ENCODE measurements at places on chromosomes 1 and 21. TPM values are rescaled to one million over a fixed set of nuclear protein-coding genes. Genes with fewer than 3 reads are reported as not detected.

DNA sequence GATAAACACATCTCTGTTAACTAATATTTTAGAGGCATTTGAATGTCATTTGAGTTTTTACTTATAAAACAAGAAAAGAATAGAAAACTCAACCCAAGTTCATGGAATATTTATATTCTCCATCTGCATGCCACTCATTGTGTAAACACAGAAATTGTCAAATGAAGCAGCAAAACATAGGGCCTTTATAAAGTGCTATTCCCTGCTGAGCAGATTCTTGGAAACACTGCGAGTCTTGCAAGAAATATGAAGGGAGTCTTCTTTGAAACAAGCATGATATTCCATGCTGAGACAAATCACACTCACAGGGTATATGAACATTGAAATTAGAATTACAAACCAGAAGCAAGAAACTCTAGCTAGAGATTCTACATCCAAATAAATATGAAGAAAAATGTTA lies 655.8 kb downstream of the BRINP3 start:
- no peaks in the 10 kb centered on the region for H3K36me3 ChIP-seq
- H3K4me1 ChIP-seq, result no peaks in the 10 kb centered on the region
- H3K27me3 ChIP-seq, result no peaks in the 10 kb centered on the region
- no peak for DNase-seq

- H3K27me3 ChIP-seq, result no peaks in the 10 kb centered on the region
- no peak overlapping the region for H3K27ac ChIP-seq
- H3K4me3 ChIP-seq, result no peak overlapping the region
- H3K36me3 ChIP-seq, result peaks cover 10% of the 10 kb centered on the region
These were observed 20.9 kb downstream of the URB1 start for GRCh38 chr21:32371913-32372314.

- H3K4me1 ChIP-seq, result no peaks in the 10 kb centered on the region
- H3K4me3 ChIP-seq, result no peak overlapping the region
- H3K27ac ChIP-seq, result no peak overlapping the region
- DNase-seq, result no peak
- no peaks in the 10 kb centered on the region for H3K27me3 ChIP-seq
These were observed 650.4 kb upstream of the PRMT6 start for GRCh38 chr1:106406114-106406513.

- no peak for DNase-seq
- no peaks in the 10 kb centered on the region for H3K4me1 ChIP-seq
- no peak overlapping the region for H3K4me3 ChIP-seq
- H3K27ac ChIP-seq, result peak overlapping the region; percentile 49
- H3K27me3 ChIP-seq, result no peaks in the 10 kb centered on the region
These were observed 26.5 kb downstream of the ZNF124 start for GRCh38 chr1:247145279-247145678.

GRCh38 chr1:61936839-61937238 lies 194.6 kb downstream of the PATJ start:
- no peak for DNase-seq
- H3K27me3 ChIP-seq, result no peaks in the 10 kb centered on the region
- no peak overlapping the region for H3K27ac ChIP-seq
- no peak overlapping the region for H3K4me3 ChIP-seq
- peaks cover 2% of the 10 kb centered on the region for H3K4me1 ChIP-seq

DNA sequence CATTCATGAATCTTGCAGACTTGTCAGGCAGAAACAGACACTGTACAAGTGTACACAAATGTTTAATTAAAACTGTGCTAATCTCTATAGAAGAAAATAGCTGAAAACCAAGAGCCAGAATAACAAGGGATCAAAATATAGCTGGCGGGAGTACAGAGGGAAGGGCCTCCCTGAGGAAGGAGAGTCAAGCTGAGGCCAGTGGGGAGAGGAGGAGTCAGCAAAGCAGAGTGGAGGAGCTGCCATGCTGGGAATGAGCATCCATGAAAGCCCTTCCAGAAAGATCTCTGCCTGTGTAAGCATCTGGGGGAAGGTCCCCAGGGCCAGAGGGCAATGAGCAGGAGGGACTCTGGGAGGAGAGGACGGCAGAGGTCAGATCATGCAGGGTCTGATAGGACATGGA lies 15.1 kb downstream of the SLAMF8 start:
- H3K4me1 ChIP-seq, result peaks cover under 1% of the 10 kb centered on the region
- no peak for DNase-seq
- no peaks in the 10 kb centered on the region for H3K36me3 ChIP-seq
- H3K27ac ChIP-seq, result no peak overlapping the region
- H3K4me3 ChIP-seq, result no peak overlapping the region

DNA sequence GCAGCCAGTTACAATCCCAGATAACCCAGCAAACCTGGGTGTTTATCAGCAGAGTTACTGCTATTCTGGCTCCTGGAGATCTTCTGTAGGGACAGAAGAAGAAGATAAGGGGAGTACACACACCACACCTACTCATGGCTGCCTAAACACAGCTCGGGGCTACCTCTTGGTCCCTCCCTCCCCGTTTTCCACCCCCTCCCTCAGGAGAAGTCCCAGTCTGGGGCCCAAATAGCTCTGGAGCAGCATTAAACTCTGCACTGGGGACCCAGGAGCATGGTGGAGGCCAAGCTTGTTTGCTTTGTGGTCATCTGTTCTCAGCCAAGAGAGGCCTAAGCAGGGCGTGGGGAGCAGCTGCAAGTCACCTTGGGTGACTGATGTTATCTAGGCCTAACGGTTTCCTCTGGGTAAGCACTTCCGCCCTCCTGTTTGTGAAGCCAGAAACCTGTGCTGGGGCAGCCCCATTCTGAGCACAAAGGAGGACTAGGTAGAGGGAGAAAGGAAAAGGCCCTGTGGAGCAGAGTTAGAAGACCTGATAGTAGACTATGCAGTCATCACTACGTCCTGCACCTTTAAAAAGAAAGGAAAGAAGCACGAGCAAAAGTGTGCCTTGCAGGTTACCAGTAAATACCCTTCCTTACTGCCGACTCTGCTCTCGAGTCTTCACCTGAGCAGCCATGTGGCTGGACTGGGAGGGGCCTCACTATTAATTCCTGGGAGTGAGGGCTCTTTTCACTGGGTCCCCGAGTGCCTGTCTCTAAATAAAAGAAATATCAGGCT lies 2.0 kb upstream of the RCSD1 start:
- no peak for DNase-seq
- no peak overlapping the region for H3K27ac ChIP-seq
- H3K36me3 ChIP-seq, result no peaks in the 10 kb centered on the region
- H3K27me3 ChIP-seq, result peaks cover 58% of the 10 kb centered on the region
- H3K4me1 ChIP-seq, result peaks cover 4% of the 10 kb centered on the region

DNA sequence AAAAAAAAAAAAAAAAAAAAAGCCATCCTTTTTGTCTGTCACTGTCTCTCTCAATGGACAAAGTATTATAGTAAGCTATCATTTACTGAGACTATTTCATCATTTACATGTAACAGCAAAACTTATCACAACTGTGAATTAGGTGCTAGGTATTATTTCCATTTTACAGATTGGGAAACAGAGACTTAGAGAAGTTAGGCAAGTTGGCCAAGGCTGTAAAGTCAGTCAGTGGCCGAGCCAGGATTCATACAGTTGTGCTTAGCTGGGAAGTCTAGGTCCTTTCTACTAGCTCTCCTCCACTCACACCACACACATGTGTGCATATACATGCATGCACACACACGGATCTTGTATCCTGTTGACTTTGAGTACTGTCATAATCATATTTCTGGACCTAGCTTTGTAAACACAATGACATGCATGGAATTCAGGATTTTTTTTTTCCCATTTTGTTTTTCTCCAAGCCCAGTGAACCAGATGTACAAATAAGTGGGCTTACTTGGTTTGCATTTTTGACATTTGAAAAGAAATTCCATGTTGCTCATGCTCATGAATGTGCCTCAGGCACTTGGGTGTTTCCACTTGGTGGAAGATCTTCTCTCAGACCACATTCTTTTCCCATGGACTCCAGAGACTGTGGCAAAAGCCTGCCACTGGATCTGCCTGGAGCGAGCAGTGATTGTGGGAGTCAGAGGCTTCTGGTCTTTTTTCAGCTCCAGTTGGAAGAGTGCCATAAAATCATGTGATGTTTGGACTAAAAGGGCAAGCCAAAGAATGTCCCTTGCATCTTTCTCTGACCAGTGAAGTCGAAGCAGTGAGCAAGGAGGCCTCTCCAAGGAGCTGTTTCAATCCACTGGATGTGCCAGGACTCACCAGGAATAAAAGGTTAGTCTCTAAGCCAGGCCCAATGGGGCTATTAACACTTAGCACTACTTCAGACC lies 61.7 kb upstream of the DNAJC6 start:
- H3K27ac ChIP-seq, result no peak overlapping the region
- no peaks in the 10 kb centered on the region for H3K27me3 ChIP-seq

- H3K4me3 ChIP-seq, result peak overlapping the region; percentile 62
- H3K36me3 ChIP-seq, result no peaks in the 10 kb centered on the region
- no peak overlapping the region for H3K27ac ChIP-seq
- H3K4me1 ChIP-seq, result peaks cover 6% of the 10 kb centered on the region
- H3K27me3 ChIP-seq, result peaks cover 43% of the 10 kb centered on the region
These were observed 7.4 kb downstream of the SEMA4A start for GRCh38 chr1:156160743-156161171.

DNA sequence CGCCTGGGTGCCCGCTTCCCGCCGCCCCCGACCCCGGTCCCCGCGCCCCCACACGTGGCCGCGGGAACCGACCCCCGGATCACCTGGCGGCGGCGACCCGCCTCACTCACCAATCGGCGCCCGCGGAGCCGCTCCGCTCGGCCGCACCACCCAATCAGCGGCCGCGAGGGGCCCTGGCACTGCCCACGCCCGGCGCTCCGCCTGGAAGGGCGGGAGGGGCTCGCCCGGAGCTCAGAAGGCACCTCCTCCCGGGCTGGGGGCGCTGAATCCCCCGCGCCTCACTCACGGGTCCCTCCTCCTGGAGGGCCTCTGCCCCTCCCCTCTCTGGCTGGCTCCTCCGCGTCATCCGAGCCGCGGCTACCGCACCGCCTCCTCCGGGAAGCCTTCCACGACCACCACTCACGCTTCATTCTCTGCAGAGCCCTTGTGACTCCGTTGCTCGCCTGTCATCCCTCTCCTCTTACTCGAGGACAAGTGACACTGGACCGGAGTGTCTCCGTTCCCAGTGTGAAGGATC lies 374 bp downstream of the SH2D5 start:
- peak; percentile 53 for DNase-seq
- H3K36me3 ChIP-seq, result no peaks in the 10 kb centered on the region
- H3K27ac ChIP-seq, result no peak overlapping the region
- peak overlapping the region; percentile 74 for H3K4me3 ChIP-seq
- peaks cover 56% of the 10 kb centered on the region for H3K27me3 ChIP-seq

- peaks cover 19% of the 10 kb centered on the region for H3K36me3 ChIP-seq
- H3K27ac ChIP-seq, result no peak overlapping the region
- H3K4me1 ChIP-seq, result peaks cover 10% of the 10 kb centered on the region
- H3K27me3 ChIP-seq, result no peaks in the 10 kb centered on the region
- H3K4me3 ChIP-seq, result no peak overlapping the region
These were observed 165.1 kb downstream of the TGFB2 start for GRCh38 chr1:218510153-218510772.

DNA sequence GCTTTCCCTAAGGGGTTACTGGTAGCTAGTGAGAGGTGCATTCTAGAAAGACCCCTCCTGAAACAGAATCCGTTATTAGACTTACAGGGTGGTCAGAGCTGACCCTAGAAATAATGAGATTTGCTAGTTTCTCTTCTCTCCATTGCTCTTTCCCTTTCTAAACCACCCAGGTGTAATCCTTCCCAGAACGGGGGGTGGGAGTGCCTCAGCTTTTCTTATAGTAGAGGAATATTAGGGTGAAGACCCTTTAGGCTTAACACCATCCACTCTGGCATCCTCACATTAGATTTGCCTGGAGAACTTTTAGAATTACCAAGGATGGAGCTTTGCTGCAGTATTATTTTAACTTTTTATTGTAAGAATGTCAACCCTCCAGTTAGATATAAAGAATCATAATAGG lies 49.4 kb downstream of the CAPN9 start:
- peaks cover 2% of the 10 kb centered on the region for H3K36me3 ChIP-seq
- DNase-seq, result no peak
- peaks cover 19% of the 10 kb centered on the region for H3K4me1 ChIP-seq
- H3K4me3 ChIP-seq, result no peak overlapping the region
- H3K27ac ChIP-seq, result peak overlapping the region; percentile 64
- no peaks in the 10 kb centered on the region for H3K27me3 ChIP-seq

DNA sequence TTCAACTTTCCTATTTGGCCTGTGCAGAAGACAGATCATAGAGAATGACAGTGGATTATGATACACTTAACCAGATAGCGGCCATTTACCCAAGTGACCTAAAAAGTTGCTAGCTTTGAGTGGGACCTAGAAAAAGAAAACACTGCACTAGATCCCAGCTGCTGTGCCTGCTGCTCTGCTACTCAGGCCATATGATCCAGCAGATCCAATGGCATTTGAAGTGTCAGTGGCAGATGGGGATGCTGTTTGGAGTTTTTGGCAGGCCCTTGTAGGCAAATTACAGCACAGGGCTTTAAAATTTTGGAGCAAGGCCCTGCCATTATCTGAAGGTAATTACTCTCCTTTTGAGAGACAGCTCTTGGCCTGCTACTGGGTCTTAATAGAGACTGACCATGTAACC lies 74.0 kb upstream of the KCNE2 start:
- no peak overlapping the region for H3K27ac ChIP-seq
- H3K36me3 ChIP-seq, result peaks cover 7% of the 10 kb centered on the region
- H3K27me3 ChIP-seq, result no peaks in the 10 kb centered on the region
- no peaks in the 10 kb centered on the region for H3K4me1 ChIP-seq
- DNase-seq, result no peak
- no peak overlapping the region for H3K4me3 ChIP-seq

GRCh38 chr1:57142999-57143398 lies 177.2 kb upstream of the C8B start:
- H3K4me1 ChIP-seq, result no peaks in the 10 kb centered on the region
- no peak overlapping the region for H3K27ac ChIP-seq
- no peaks in the 10 kb centered on the region for H3K27me3 ChIP-seq
- DNase-seq, result no peak

The STUM gene
- 0.55 TPM for total RNA-seq

The KRTAP10-11 gene
- total RNA-seq, result not detected

The GJA4 gene
- total RNA-seq, result 42.2 TPM

The SELP gene
- total RNA-seq, result not detected

The SLAMF9 gene
- total RNA-seq, result not detected
